ENCODE measurements at places on chromosomes 7 and 10.

- DNase-seq = no peak
Observed at GRCh38 chr7:33604056-33604455, 301.3 kb upstream of the BMPER start.

GRCh38 chr7:144391014-144391413 is 12.5 kb downstream of the NOBOX start:
- DNase-seq = no peak

GRCh38 chr7:86689363-86689762 is 45.7 kb downstream of the GRM3 start:
- DNase-seq = no peak

DNA sequence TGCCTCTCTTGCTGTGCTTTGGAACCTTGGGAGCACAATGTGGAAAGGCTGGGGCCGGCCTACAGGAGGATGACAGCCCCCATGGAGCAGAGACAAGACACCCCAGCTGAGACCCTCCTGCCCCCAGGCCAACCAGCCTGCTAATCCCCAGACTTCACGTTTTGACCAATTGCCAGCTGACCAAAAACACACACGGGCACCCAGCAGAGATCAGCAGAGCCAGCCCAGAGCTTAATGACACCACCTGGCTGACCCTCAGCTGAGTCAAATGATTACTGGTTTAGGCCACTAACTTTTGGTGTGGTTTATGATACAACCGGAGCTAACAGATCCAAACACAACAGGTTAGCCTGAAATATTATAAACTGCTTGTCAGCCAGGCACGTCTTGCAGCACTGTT is 111.2 kb upstream of the KIF5B start:
- no peak for DNase-seq

- no peak for DNase-seq
Observed at GRCh38 chr10:60042262-60042661, 135.9 kb upstream of the CCDC6 start.

Data from fibroblast of skin of back (primary cell).